Fibroblast of skin of right biceps (primary cell): ENCODE measurements at places on chromosomes 13 and 19.

DNA sequence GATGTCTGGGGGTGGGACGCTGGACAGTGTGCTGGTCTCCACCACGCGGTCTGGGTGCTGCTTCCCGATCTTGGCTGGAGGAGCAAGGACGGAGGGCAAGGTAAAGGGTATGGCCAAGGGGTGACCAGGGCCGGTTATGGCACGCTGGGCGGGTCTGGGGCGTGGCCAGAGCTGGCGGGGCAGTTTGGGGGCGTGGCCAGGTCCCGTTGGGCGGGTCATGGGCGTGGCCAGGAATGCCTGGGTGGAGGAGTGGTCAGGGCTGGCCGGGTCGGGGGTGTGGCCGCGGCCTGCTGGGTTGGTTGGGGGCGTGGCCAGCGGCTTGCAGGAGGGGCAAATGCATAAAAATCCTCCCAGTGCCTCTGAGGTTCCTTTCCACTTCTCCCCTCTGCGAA is 19.2 kb downstream of the GPX4 start:
- peak; percentile 71 for DNase-seq

DNA sequence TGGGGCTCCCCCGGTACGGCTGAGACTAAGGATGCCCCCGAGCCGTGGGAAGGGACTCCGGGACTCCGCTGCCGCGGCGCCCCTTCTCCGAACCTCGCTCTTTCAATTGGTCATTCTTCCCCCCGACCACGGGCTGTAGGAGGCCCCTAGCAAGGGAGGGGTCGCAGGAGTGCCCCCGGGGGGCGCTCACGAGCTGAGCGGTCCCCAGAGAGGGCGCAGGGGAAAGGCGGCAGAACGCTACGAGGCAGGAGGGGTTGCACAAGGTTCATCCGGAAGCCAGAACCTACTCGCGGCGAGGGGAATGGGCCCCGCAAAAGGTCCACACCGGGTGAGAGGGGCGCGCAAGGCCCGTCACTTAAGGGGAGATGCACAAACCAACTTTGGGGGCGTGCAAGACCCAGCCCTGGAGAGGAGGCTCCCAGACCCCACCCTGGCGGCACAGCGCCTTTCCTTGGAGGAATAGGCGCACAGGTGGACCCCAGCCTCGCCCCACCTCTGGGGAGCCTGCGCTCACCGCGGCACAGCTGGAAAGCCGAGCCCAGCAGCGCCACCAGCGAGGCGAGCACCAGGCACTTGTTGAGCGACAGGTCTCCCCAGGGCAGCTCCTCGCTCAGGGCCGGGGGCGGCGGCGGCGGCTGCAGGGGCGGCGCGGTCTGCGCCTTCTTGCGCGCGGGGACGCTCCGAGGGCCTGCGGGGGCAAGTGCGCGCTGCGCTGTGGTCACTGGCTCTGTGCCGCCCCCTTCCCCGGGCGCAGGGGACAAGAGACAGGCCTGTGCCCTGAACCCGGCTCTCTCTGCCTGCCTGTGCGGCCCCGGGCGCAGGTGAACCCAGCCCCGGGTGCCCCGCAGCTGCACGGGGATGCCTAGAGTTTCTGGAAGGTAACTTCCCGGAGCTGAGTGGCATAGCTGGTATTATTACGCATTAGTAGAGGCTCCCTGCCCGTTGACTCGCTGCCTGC is 2.8 kb downstream of the JSRP1 start:
- no peak for DNase-seq

DNA sequence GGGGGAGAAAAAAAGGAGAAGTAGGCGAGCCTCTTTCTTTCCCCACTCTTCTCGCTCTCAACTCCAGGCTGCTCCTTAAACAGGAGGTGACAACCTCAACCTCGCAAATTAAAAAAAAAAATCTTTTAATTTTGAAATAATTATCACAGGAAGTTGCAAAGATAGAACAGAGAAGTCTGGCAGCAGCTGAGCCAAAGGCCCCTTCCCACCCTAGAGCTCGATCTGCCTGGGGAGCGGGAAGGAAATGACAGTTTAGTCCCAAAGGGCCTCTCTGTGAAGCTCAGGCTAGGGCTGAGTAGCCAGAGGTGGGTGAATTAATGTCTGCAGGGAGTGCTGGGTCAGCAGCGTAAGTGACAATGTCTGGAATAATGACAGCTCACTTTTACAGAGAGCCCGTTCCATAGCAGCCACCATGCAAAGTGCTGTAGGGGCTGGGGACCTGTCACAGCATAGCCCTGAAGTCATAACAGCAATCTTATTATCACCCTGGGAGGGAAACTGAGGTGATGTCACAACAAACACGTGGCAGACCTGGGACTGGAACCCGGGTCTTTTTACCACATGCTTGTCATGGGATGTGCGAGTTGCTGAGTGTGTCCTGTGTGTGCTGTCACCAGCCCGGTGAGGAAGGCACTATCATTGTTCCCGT is 8.8 kb upstream of the CD22 start:
- no peak for DNase-seq

DNA sequence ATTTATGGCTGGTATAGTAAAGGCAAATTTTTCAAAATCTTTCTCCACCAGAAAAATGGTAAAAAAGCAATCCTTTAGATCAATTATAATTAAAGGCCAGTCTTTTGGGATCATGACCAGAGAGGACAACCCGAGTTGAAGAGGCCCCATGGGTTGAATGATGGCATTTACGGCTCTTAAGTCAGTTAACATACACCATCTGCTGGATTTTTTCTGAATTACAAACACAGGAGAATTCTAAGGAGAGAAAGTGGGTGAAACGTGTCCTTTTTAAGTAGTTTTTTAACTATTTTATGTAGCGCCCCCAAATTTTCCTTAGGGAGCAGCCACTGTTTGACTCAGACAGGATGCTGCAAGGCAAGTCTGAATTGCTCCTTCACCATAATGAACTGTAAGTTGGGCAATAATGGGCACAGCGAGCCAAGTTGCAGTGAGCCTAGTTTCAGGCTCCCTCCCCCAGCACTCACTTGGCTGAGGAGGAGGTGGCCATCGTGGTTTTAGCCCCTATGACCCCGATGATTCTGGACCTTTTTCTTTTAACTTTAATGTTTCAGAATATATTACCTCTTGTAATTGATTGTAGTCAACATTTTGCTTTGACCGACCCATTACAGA is 13.6 kb upstream of the ZNF611 start:
- peak; percentile 16 for DNase-seq

- DNase-seq: no peak
Measured at GRCh38 chr19:44903602-44904425, 1.8 kb upstream of the APOE start.

DNA sequence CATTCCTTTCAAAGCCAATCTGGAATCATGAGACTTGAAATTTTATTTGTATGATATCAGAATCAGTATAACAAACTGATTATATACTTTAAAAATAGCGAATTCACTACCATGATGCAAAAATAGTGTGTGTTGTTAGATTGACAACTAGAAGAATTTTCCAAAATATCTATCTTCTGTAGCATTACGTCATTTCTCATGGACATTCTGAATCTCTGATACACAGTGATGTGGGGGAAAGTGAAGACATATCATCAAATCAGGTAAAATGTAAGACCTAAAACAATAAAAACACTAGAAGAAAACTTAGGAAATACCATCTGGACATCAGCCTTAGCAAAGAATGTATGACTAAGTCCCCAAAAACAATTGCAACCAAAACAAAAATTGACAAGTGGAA is 1292.0 kb upstream of the PCDH9 start:
- DNase-seq: no peak

GRCh38 chr13:97214921-97215320 is 7.2 kb upstream of the MBNL2 start:
- DNase-seq: no peak

DNA sequence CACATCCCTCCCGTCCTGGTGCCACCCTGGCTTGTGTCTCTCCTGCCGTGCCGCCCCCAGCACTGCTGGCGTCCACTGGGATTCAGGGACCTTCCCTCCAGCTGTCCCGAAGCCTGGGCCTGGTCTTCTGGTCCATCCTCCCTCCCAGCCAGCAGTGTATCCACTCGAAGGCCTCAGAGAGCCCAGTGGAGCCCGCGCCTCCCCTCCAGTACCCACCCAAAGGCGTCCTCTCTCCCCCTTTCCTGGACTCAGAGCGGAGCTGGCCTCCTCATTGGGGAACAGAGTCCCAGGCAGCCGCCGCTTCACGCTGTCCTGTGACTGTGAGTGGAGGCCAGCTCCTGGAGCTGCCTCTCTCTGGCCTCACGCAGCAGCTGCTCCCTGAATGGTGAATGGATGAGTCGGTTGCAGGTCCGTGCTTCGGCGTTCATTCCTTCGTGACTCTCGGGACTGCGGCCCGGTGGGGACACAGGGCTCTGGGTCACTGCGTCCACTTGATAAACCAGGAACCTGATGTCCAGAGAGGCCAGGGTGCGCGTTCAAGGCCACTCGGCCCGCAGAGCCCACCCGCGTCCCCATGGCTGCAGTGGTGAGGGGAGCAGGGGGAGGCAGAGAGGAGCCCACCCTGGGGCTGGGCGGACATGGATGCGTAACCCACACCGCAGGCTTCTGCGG is 12.1 kb downstream of the ONECUT3 start:
- DNase-seq: no peak

DNA sequence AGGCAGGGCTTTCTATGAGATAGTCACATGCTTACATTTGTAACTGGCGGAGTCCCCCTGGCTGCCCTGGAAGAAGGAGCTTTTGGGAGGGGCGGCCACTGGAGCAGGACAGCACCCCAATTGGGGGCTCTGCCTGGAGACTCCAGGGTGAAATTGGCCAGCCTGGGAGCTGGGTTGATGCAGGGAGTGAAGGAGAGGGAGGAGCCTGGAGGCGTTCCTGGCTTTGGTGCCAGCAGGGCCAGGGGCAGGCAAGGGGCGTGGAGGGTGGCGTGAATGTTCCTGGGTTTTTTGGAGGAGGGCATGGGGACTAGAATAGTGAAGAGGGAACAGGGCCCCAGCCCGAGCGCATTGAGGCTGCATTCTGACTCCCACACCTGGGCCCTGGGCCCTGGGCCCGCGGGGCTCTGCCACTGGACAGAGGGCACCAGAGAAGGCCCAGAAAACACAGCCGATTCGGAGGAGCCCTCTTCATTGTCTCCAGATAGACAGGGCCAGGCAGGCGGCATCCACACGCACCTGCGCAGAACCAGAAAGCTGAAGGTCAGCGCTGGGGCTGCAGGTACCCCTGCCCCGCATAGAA is 29.5 kb downstream of the COMP start:
- no peak for DNase-seq

DNA sequence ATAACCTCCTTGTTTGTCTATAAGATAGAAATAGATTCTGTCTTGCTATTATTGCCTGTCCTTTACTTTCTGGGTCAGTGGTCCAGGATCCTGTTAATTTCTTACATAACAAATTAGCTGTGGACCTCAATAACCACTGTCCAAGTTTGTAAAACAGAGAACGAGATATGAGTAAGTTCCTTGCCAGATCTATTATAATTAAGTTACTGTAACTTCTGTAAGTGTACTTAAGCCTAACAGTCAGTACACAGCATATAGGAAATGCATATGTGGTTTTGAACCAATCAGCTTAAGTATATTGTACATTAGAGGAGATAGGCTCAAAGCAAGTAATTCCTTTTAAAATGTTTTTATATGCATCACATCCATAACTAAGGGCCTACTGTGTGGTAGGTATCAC is 34.9 kb downstream of the HTR2A start:
- DNase-seq: no peak
